ENCODE measurements at places on chromosomes 2 and 18.
A peak's percentile ranks its signal among the peaks of the same experiment; 100 is the strongest.

- DNase-seq = no peak
These were observed 38.4 kb downstream of the PELI1 start for GRCh38 chr2:64105670-64106461.

DNA sequence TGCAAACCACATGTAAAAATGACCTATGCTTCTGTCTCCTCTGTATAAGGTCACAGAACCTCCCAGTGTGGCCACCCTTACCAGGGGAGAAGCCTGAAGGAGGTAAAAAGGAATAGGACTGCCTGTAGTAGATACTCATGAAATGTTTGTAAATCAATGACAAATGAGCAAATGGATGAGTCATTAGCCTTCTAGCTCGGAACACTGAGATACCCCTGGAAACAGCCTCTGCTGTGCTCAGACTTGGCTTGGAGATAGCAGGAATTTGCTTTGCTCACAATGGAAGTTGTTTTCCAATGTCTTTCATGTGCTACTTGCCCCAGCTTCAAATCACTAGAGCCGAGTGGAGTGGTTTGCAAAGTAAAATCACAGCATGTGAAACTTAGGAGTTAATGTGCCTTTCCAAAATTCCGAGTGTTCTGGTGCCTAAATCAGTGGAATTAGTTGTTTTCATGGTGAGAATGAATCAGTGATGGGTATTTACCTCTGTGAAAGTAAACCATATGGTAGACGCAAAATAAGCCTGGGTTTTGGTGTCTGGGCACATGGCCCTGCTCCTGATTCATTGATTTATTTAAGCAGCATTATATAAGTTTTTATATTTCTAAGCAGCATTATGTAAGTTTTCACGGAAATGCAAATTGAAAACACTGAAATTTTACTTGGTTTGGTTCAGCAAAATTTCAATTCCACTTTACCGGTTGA, 154.0 kb upstream of the MAP3K20 start:
- no peak for DNase-seq

DNA sequence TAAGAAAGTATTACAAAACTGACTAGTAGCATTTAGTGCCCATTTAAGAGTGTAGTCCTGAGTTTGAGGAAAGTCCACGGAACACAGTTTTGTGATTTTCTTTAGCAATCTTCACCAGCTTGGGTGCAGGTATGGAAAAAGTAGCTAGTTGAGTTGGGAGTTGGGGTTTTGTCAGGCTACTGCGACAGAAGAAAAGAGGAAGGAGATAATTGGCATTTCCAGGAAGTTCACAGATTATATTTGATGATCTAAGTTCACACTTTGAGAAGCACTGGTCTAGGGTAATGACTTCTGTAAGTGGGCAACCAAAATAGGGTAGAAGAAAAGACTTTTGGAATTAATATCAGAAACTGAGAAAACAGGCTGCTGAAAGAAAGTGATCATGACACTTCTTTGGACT, 52.1 kb downstream of the VIL1 start:
- no peak for DNase-seq

DNA sequence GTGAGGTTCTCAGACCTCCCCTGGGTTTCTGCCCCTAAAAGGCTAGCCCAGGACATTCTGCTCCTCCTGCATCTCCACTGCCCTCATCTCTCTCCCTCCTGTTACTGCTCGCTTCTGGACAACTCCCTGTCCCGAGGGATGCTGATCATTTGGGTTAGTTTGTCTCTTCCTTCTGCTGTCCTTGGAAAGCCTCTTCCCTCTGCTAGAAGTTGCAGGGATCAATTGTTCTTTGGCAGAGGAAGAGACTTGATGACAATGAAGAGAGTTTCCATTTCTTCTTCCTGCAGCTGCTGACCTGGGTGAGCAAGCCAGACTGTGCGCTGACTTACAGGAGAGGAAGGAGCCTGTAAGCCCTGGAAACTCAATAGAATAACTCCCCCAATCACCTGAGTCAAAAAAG, 68.9 kb downstream of the RDH14 start:
- DNase-seq = no peak

DNA sequence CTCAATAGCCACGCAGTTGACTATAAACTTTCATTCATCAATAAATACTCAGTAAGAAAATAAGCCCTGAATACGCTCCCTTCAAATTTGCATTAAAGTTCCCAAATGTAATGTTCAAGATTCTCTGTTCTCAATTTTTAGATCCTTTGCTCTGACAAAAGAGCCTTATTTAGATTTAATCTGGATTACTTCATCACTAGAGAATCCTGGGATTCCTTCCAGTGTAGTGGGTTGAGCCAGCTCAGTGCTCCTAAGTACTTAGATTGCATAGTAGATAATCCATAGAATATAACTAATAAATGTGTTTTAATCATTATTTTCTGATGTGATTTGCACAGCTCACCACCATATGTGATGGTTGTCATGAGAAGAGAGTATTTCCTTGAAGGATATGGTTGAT, 1286.2 kb downstream of the SUCLG1 start:
- DNase-seq = no peak

- DNase-seq = no peak
These were observed 7.1 kb downstream of the UNC50 start for GRCh38 chr2:98615481-98615880.

GRCh38 chr18:55380589-55380988, 207.4 kb downstream of the TCF4 start:
- DNase-seq = no peak

- peak; percentile 62 for DNase-seq
These were observed 532 bp upstream of the YES1 start for GRCh38 chr18:812376-813171.

Measured in stimulated activated CD8-positive, alpha-beta memory T cell treated with anti-CD3 and anti-CD28 coated beads, Interleukin-15, amount 100 ng/mL, for 1 hour (primary cell).